ENCODE measurements at places on chromosomes 2 and 18.

DNA sequence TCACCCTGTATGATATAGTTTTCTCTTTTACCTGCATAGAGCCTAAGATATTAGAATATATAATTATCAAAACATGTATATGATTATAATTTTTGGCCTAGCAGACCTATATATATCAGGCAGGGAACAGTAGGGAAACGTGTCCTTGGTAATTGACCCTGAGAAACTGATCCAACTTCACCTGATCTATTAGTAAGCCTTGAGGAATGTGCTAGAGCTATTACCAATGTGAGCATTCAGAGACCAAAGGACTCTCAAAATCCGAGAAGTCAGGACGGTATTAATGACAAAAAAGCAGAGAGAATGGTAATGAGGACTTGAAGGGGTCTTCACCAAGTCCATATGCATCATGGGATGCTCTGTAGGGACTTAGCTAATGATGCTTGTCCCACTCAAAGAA, 571.9 kb downstream of the CPS1 start:
- no peak for DNase-seq

GRCh38 chr2:44579837-44580230, 218.1 kb downstream of the CAMKMT start:
- DNase-seq = no peak

DNA sequence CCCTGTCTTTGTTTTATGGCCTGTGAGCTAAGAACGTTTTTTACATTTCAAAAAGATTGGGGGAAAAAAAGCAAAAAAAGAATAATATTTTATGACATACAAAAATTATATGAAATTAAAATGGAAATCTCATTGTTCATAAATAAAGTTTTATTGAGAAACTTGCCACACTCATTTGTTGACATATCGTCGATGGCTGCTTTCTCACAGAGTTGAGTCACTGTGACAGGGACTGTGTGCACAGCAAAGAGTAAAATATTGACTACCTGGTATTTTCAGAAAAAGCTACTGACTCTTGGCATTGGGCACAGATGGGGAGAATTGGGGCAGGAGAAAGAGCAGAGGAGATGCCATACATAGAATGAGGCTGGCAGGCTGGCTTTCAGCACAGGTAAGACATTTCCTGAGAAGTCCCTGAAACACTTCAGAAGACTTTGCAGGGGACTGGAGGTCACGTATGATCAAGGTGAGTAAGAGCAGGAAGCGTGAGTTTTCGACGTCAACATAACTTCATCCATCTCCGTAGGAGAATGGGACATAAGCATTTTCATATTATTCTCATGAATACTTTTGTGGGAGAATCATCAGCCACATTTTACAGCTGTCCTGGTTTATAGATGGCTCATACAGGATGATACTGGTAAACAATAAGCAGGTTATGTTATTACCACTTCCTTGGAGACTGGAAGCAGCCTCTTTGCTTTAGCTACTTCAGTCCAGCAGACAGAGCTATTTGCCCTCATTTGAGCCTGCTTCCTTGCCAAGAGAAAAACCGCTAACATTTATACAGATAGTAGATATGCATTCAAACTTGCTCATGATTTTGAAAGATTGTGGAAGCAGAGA, 32.5 kb upstream of the PUM2 start:
- DNase-seq = no peak

- DNase-seq = no peak
Observed at GRCh38 chr2:101587251-101587650, 110.3 kb upstream of the MAP4K4 start.

- no peak for DNase-seq
Observed at GRCh38 chr2:167215595-167215994, 327.3 kb downstream of the XIRP2 start.

Data from activated CD8-positive, alpha-beta memory T cell treated with anti-CD3 and anti-CD28 coated beads for 1 hour (primary cell).